ENCODE measurements at places on chromosomes 5 and 9.

GRCh38 chr9:134898319-134898718 is 17.7 kb downstream of the FCN2 start:
- DNase-seq = no peak

- no peak for DNase-seq
These were observed 456.3 kb downstream of the HINT1 start for GRCh38 chr5:130708754-130709153.

- DNase-seq = no peak
These were observed 3.9 kb downstream of the EGFL7 start for GRCh38 chr9:136666372-136667213.

- DNase-seq = no peak
These were observed 178.0 kb upstream of the PIK3R1 start for GRCh38 chr5:68037546-68037945.

- DNase-seq = peak; percentile 77
These were observed 454 bp downstream of the NELFB start for GRCh38 chr9:137255448-137256114.

DNA sequence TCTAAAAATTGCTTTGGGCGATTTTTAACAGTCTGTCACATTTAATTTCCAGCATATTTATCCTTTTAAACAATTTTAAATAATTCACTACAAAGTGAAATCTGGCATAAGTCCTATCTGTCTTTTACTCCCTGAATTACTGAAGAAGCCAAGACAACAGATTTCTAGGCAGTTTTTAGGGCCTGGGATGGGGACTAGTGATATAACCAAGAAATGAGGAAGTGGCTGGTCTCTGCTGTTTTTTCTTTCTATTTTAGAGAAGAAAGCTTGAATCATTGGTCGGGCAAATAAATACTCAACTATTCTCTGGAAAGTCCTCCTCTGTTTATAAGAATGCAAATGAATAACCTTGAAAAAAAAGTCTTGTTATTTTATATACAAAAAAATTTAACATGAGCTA is 79.7 kb upstream of the SSBP2 start:
- no peak for DNase-seq

- DNase-seq = no peak
These were observed 276.5 kb downstream of the ARHGEF28 start for GRCh38 chr5:73902327-73903051.

- DNase-seq = no peak
These were observed 57.5 kb upstream of the GNAQ start for GRCh38 chr9:78089111-78089510.
